CD4-positive, alpha-beta T cell treated with Interleukin-17A for 4 hours (primary cell): ENCODE measurements at places on chromosomes 16 and 17.
A peak's percentile ranks its signal among the peaks of the same experiment; 100 is the strongest.

DNA sequence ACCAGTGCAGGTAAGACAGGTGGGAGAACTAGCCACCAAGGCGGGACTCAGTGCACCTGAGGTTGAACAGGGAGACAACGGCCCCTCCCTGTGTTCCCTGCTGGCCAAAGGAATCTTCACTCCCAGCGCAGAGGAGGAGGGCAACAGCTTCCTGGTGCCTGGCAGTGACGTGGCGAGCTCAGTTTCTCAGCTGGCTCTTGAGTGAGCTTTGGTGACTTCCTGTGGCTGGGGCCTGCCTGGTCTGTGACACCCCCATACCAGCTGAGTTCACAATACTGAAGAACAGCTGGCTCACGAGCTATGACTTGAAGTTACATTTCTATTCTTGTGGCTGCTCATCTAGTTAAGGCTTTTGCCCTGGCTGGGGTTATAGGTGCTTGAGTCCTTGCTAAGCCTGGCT lies 26.1 kb downstream of the WNT9B start:
- DNase-seq, result no peak

DNA sequence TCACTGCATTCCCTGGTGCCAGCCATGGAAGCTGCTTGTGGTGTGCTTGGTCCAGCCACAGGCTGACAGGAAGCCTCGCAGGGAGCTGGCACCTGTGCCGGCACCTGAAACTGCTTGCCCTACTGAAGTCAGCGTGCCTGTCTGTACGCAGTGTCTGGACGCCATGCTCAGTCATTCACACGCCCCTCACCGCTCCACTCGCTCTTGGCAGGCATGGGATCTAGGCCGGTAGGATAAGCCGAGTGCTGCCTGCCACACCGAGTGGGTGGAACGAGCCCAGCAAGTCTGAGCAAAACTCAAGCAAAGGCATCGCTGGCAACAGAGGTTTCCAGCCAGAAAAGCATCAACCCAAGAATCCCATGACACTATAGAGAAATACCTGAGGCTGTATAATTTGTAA lies 350.6 kb downstream of the CDH11 start:
- no peak for DNase-seq

GRCh38 chr17:42142371-42142896 lies 12.4 kb downstream of the RAB5C start:
- no peak for DNase-seq

GRCh38 chr16:85428168-85428898 lies 184.8 kb upstream of the GSE1 start:
- DNase-seq, result peak; percentile 54

- no peak for DNase-seq
Measured at GRCh38 chr16:65117811-65118448, 3.9 kb downstream of the CDH11 start.

DNA sequence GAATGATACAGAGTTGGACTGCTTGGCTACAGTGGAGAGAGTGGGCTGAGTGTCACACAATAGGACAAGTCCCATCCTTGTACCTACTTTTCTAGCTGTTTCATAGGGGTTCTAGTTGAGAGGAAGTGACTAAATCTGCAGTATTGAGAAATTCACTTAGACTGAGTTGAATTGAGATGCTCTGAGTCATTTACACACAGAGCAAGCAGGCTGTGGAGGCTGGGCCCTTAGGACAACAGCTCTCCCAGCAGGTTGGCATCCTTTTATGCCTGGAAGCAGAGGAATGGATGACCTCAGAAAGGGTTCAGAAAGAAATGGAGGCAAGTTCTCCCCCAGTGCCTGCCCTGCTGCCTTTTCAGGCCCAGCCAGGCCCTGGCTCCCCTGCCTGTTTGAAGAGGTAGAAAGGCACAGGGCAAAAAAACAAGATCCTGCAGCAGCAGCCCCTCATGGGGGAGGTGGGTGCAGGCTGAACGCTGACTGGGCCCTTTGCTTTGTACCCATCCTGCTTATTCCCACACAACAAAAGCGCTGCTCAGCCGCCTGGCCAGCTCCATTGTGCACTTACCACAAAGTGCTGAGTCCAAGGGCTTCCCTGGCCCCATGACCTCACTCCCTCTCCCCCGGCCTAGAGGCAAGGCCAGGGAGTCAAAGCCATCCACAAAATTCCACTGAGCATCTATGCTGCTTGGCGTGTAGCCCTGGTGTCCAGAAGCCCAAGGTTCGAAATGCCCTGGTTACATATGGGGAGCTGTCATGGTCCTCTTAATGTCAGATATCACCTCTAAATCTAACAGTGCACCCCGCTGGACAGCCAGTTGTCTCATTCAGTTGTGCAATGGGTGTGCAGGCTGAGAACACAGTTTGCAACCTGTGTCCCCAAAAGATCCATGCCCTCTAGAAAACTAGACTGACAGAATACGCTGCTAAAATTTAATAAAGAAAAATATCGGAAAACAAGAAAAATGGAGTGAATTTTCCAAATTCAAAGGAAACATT lies 5.4 kb upstream of the CRYBA1 start:
- DNase-seq, result no peak

- peak; percentile 48 for DNase-seq
Measured at GRCh38 chr16:10988164-10988803, 43.9 kb downstream of the CLEC16A start.

DNA sequence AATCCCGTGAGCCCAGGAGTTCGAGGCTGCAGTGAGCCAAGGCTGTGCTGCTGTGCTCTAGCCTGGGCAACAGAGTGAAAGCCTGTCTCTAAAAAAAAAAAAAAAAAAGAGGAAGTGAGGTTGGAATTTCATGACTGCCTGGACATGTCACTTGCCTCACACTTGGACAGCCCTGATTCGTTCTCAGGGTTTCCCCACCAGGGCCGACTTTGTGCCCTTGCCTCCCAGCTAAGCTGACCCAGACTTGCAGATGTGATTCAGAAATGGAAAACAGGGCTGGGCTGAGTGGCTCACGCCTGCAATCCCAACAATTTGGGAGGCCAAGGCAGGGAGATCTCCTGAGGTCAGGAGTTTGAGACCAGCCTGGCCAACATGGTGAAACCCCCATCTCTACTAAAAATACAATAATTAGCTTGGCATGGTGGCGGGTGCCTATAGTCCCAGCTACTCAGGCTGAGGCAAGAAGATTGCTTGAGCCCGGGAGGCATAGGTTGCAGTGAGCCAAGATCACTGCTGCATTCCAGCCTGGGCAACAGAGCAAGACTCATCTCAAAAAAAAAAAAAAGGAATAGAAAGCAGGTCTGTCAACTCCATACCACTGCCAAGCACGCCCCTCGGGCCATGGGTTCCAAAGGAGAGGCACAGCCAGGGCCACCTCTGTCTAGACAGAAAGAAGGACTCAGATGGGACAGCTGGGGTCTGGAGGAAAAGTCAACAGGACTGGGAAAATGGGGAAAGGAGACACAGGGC lies 46.9 kb downstream of the SOCS1 start:
- no peak for DNase-seq

DNA sequence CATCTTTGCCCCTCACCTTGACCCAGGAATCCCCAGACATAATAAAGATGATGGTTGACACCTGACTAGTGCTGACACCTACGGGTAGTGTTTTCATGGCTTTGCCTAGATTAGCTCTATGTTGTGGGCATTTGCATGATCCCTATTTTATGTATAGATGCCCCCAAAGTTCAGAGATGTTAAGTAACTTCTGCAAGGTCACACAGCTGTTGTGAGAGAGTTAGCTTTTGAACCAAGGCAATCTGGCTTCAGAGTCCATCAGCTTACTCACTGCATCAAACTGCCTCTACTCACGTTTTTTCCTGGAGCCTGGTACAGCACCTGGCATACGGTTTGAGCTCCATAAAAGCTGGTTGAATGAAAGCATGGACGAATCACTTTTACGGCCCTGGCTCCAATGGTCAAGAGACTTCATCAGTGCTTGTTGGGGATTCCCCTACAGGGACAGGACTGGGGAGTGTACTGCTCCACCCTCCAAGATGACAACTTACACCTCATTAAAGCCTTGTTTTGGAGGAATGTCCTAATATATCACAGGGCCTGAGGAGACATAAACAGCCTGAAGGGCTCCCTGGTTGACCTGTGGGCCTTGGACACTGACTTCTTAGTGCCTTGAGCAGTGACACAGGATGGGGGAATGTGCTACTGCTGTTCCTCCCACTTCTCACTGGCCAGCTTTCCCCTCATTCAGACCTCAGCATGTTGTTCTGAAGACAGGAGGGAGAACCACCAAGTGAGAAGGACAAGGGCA lies 193.2 kb upstream of the ASIC2 start:
- no peak for DNase-seq

DNA sequence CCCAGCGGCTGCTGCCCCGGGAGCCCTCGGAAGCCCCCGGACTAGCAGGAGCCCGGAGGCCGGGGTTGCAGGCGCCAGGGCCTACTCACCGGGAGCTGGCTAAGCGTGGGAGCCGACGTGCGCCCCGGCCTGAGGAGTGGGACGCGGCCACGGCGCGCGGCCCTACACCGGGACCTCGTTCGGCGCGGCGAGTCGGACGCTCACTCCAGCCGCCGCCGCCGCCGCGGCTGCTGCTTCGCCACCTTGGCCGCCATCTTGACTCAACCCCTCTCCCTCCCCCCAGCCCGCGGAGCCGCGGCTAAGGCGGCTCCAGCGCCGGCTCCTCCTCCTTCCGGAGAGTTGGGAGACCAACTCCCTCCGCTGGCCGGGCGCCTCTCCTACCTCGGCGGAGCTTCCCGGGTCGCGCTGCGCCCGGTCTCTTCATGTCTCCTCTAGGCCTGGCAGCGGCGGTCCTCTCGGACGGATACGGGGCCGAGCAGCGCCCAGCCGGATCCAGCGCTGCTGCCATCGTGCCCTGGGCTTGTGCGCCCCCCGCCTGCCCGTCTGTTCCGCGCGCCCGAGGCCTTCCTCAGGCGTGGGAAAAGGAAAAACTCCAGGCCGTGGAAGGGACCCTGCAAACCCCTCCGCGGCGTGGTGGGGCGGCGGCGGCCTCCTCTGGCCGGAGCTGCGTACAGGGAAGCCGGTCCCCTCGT lies at the start of gene NCOR1:
TSS of gene NCOR1 (minus strand) at position 262 of the 692 bp plus-strand sequence. CDS start 20,965 bp downstream, outside the sequence.
- DNase-seq, result peak; percentile 92

DNA sequence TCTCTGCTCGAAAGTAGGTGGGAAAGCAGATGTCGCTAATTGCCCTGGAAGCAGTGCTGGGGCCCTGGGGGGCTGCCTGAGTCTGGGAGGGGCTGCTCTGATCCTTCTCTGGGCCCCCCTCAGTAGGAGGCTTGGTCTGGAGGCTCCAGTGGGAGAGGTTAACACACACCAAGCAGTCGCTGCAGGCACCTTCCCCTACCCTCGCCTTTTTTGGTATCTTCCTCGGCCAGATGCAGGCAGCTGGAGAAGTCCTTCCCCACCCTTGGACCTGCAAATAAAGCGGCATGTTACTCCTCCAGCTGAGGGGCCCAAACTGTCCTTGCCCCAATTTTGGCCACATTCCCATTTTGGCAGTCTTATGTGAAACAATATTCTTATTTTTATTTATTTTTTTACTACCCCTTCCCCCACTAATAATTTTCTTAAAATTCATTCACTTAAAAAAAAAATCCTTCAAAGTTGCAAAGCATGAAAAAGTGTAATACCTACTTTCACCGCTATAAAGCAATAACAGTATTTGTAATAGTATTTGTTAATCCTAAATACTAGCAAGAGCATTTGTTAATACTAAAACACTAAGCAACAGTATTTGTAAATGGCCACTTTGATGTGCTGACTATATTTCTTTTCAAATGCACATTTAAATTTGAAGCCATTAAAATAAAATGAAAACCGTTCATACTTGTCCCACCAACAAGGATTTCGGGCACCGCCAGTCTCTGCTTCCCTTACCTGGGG lies 15.0 kb downstream of the C16orf46 start:
- DNase-seq, result no peak
